Esophagus muscularis mucosa (tissue), 4 donors: ENCODE measurements at places on chromosomes 7 and 10. TPM values are rescaled to one million over a fixed set of nuclear protein-coding genes. Genes with fewer than 3 reads are reported as not detected.

DNA sequence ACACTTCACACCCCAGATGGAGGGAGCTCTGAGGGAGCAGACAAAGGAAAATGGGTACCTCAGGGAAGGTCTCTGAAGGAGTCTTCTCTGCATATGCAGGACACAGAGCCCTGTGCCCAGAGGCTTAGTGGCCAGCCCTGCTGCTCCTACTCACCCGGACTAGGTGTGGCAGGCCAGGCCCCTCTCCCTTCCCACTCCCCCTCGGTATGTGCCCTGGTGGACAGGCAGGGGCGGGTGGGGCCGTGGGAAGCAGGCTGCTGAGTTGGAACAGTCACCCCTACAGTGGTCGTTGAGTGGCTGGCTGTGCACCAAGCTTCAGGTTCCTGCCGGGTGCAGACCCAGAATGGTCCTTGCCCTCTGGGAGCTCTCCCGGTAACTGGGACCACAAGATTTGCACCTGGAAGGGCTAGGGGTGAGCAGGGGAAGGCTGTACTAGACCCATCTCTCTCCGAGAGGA is 68.6 kb downstream of the ZMIZ1 start:
- peak overlapping the region; percentile 83 for H3K27ac ChIP-seq
- no peaks in the 10 kb centered on the region for H3K27me3 ChIP-seq

- no peak overlapping the region for H3K27ac ChIP-seq
- no peaks in the 10 kb centered on the region for H3K36me3 ChIP-seq
- no peaks in the 10 kb centered on the region for H3K4me1 ChIP-seq
- no peak overlapping the region for H3K4me3 ChIP-seq
Observed at GRCh38 chr7:112708236-112708635, 82.0 kb downstream of the TMEM168 start.

CTTNBP2 gene
- 15.3 TPM for total RNA-seq

DNA sequence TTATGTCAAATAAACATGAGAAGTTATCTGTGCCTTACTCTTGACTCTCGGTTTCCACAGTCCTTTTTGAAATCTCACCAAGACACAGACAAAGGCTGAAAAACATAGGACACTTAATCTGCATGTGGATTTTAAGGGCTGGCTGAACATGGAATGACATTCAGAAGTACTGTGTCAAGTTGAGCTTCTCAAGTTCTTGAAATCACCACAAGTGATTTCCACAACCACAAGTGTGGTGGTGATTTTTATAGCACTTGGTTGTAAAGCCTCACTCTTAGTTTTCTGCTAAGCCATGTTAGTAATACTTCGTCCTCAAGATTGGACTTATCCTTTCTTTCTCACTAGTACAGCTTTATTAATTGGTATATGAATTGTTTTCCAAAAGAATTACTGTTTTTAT is 29.6 kb downstream of the FOXP2 start:
- H3K27me3 ChIP-seq: no peaks in the 10 kb centered on the region
- H3K4me1 ChIP-seq: no peaks in the 10 kb centered on the region
- no peak overlapping the region for H3K27ac ChIP-seq
- no peak for DNase-seq
- no peaks in the 10 kb centered on the region for H3K36me3 ChIP-seq

DNA sequence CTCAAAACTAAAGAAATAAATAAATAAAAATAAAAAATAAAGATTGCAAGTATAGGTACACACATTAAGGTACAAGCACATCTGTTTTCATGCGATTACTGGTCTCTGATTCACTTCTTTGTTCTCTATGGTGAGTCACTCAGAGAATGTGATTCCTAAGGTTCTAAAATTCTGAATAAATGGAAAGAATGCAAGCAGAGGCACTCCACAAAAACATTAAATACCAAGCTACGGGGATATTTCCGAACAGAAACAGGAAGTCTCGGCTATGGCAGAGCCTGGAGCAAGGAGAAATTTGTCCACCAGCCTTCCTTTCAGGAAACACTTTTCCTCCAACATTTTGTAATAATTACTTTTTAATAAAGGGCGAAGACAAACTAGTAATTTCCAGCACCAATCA is 1.4 kb downstream of the VOPP1 start:
- peak overlapping the region; percentile 94 for H3K27ac ChIP-seq
- no peaks in the 10 kb centered on the region for H3K27me3 ChIP-seq
- no peaks in the 10 kb centered on the region for H3K36me3 ChIP-seq
- H3K4me3 ChIP-seq: peak overlapping the region; percentile 95
- H3K4me1 ChIP-seq: peaks cover 53% of the 10 kb centered on the region

- H3K4me1 ChIP-seq: peaks cover 13% of the 10 kb centered on the region
- H3K27ac ChIP-seq: no peak overlapping the region
- no peak for DNase-seq
- no peaks in the 10 kb centered on the region for H3K27me3 ChIP-seq
- no peaks in the 10 kb centered on the region for H3K36me3 ChIP-seq
Observed at GRCh38 chr7:136877990-136878389, 9.5 kb downstream of the CHRM2 start.

DNA sequence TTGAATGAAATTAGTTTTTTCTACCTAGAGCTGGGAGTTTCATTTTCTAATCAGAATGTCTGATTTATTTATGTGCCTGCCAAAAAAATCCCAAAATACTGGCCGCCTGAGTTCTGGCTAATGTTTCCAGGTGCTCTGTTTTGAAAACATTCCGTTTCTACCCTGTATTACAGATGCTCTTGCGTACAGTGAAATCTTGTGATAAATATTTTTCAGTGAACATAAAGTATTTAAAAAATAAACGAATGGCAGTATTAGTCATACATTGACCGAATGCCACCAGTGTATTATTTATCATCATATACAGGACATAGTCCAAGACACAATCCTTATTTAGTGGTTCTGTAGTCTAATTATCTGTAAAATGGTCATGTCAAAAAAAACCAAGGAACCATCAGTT is 102.8 kb downstream of the KAT6B start:
- H3K27me3 ChIP-seq: no peaks in the 10 kb centered on the region
- H3K4me3 ChIP-seq: no peak overlapping the region
- no peak for DNase-seq
- H3K36me3 ChIP-seq: no peaks in the 10 kb centered on the region
- peaks cover 98% of the 10 kb centered on the region for H3K4me1 ChIP-seq

DNA sequence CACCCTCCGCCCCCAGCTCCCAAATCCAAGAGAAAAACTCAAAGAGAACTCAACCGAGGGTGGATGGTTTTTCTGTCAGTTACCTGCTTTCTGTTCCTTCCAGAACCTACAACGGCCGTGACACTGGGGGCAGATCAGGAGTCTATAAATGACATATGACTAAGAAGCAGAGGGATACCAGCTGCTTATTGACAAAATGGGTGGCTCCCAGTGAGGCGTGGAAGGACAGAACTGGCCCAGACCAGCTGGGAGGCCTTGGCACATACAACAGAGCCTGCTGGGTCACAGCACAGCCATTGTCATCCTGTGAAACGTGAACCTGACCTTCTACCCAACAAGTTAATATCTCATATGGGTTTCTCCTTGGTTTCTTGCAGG is 84.3 kb upstream of the ADRB1 start:
- no peak overlapping the region for H3K4me3 ChIP-seq
- H3K27me3 ChIP-seq: no peaks in the 10 kb centered on the region
- peaks cover 52% of the 10 kb centered on the region for H3K4me1 ChIP-seq
- H3K27ac ChIP-seq: peak overlapping the region; percentile 81
- DNase-seq: no peak

DNA sequence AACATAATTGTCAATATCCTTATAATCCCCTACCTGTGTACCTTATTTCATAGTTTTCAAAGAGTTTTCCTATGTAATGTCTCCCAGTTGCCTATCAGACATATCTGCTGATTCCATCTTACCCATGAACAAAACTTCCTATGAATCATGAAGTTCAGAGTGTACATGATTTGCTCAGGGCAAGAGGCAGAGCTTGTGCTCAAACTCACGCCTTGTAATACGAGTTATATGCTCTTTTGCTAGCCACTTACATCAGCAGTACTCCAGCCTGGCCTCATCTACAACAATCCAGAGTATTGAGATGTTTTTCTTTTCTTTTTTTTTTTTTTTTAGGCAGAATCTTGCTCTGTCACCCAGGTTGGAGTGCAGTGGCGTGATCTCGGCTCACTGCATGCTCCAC is 11.8 kb downstream of the PKD2L1 start:
- H3K27ac ChIP-seq: no peak overlapping the region
- H3K4me3 ChIP-seq: no peak overlapping the region
- no peaks in the 10 kb centered on the region for H3K36me3 ChIP-seq
- peaks cover 74% of the 10 kb centered on the region for H3K27me3 ChIP-seq

GRCh38 chr10:31272841-31273240 is 46.2 kb upstream of the ZEB1 start:
- no peak overlapping the region for H3K27ac ChIP-seq
- no peak for DNase-seq
- H3K27me3 ChIP-seq: no peaks in the 10 kb centered on the region
- H3K36me3 ChIP-seq: no peaks in the 10 kb centered on the region
- H3K4me1 ChIP-seq: no peaks in the 10 kb centered on the region
- H3K4me3 ChIP-seq: no peak overlapping the region

DNA sequence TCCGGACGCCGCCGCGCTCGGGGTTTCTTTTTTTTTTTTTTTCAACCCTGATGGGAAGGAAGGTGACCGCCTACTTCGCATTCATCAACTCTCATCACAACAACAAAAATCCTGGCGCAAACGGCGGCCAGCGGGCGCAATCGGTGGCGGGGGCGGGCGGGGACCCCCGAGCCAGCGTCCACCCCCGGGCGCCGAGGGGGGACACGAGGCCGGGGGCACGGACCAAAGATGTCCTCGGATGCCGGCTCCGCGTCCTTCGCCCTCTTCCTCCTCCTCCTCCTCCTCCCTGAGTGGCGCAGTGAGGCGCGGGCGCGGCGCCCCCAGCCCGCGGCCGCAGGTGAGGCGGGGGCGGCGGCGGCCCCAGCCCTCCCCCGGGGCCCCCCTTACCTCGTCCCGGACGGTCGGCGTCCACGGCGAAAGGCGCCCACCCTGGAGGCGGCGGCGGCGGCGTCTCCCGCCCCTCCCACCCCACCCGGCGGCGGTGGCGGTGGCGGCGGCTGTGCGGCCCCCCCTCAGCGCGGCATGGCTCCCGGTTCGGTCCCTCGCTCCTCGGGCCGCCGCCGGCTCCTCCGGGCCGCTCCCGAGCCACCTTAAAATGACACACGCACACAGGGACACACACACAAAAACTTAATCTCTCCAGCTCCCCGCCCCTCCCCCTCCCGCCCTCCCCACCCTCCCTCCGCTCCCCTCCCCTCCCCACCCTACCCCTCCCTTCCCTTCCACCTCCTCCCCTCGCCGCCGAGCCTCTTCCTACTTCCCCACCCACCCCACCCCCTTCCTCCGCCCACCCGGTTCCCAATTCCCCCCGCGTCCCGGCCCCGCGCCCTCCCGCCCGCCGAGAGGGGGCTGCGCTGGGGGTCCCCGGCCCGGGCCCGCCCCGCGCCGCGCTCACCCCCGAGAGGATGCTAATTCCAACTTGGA is at the start of gene CTBP2:
TSS of gene CTBP2 (minus strand) at position 632 of the 924 bp plus-strand sequence.
- H3K36me3 ChIP-seq: no peaks in the 10 kb centered on the region
- no peaks in the 10 kb centered on the region for H3K27me3 ChIP-seq
- peak within 1 kb of the TSS; percentile 92 for H3K4me3 ChIP-seq
- peaks cover 37% of the 10 kb centered on the region for H3K4me1 ChIP-seq
- H3K27ac ChIP-seq: peak within 1 kb of the TSS; percentile 99

- peak; percentile 83 for DNase-seq
- no peak overlapping the region for H3K4me3 ChIP-seq
- H3K4me1 ChIP-seq: no peaks in the 10 kb centered on the region
- H3K27me3 ChIP-seq: no peaks in the 10 kb centered on the region
Observed at GRCh38 chr10:130009228-130009627, 45.2 kb upstream of the EBF3 start.

BLNK gene
- total RNA-seq: 0.86 TPM

GRCh38 chr10:78401624-78402367 is 368.1 kb downstream of the RPS24 start:
- no peak for DNase-seq
- H3K4me1 ChIP-seq: peaks cover 23% of the 10 kb centered on the region
- H3K4me3 ChIP-seq: no peak overlapping the region
- H3K27ac ChIP-seq: peak overlapping the region; percentile 21

DNA sequence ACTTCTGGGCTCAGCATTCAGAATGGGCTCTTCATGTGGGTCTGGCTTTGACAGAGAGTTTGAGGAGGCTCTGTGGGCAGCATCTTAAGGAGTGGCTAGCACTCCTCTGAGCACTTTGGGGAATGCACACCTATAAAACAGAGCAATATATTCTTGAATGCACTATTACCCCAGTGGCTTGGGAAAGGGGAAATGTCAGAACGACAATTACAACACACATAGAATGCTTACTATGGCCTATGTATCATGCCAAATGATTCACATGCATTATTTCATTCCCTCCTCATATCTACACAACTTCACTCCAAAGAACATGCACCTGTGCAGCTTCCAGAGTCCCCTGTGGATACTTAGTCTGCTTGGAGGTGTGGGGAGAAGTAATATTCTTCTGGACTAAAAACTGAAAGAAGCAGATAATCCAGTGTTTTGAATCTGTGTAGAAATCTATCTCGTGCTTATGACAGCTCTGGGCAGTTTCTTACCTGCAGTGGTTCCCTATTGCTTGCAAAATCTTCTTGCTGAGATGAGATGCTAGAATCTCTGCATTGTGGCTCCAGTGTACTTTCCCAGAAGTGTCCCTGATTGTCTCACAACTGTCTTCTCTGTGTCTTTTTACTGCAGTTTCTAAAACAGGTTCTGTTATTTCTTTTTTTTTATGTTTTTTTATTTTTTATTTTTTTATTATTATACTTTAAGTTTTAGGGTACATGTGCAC is 5.5 kb upstream of the MGAM start:
- no peak overlapping the region for H3K27ac ChIP-seq
- peak; percentile 19 for DNase-seq
- H3K4me3 ChIP-seq: no peak overlapping the region
- no peaks in the 10 kb centered on the region for H3K4me1 ChIP-seq

GRCh38 chr10:7577176-7577575 is 89.6 kb downstream of the ITIH5 start:
- H3K27ac ChIP-seq: no peak overlapping the region
- peaks cover 46% of the 10 kb centered on the region for H3K36me3 ChIP-seq
- H3K27me3 ChIP-seq: no peaks in the 10 kb centered on the region

PODXL gene
- 29.2 TPM for total RNA-seq

- no peaks in the 10 kb centered on the region for H3K4me1 ChIP-seq
- H3K27ac ChIP-seq: no peak overlapping the region
- no peak for DNase-seq
- H3K4me3 ChIP-seq: no peak overlapping the region
- no peaks in the 10 kb centered on the region for H3K36me3 ChIP-seq
- H3K27me3 ChIP-seq: no peaks in the 10 kb centered on the region
Observed at GRCh38 chr7:91436655-91437054, 172.4 kb downstream of the FZD1 start.

NOLC1 gene
- total RNA-seq: 56.0 TPM

- H3K27me3 ChIP-seq: no peaks in the 10 kb centered on the region
- DNase-seq: peak; percentile 68
- no peaks in the 10 kb centered on the region for H3K4me1 ChIP-seq
- H3K4me3 ChIP-seq: no peak overlapping the region
- no peak overlapping the region for H3K27ac ChIP-seq
Observed at GRCh38 chr7:117285826-117286225, 37.0 kb downstream of the WNT2 start.

GRCh38 chr10:10092581-10092980 is 925.1 kb upstream of the CELF2 start:
- H3K27ac ChIP-seq: no peak overlapping the region
- H3K27me3 ChIP-seq: no peaks in the 10 kb centered on the region
- H3K36me3 ChIP-seq: no peaks in the 10 kb centered on the region
- no peak overlapping the region for H3K4me3 ChIP-seq
- DNase-seq: no peak

- no peaks in the 10 kb centered on the region for H3K27me3 ChIP-seq
- H3K36me3 ChIP-seq: no peaks in the 10 kb centered on the region
- peaks cover 14% of the 10 kb centered on the region for H3K4me1 ChIP-seq
- no peak overlapping the region for H3K27ac ChIP-seq
- DNase-seq: no peak
- H3K4me3 ChIP-seq: no peak overlapping the region
Observed at GRCh38 chr10:110923856-110924493, 4.6 kb downstream of the SHOC2 start.

KRIT1 gene
- 53.3 TPM for total RNA-seq
